ENCODE measurements at places on chromosomes 5 and 9.

DNA sequence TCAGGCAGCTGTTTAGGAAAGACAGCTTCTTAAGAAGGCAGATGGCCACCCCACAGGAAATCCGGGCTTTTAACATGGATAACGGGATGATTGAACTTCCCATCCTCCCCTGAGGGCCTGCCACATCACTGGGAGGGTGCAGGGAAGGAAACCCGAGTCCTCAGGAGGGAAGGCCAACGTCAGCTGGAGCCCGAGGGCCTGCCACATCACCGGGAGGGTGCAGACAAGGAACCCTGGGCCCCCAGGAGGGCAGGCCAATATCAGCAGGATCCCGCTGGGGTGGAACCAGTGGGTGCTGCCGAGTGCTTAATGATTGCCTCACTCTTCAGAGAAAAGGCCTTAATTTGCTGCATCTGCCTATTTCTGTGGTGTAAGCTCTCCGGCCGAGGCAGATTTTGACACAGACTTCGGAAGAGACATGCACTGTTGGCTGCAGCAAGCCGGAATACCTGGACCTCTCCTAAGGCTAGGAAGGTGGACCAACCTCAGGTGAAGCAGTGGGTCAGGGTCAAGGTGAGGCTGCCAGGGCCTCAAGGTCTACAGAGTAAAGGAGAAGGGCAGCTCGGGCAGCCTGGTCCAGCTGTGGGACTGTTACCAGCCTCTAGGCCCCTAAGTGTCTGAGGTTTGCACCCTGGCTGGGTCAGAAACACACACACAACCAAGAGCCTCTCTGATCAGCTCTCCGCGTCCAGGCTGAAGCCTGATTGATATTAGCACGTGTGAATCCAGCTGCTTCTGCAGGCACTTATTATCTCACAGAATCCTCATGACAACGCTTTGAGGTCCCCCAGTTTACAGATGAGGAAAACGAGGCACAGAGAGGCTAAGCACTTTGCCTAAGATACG is 14.8 kb upstream of the COL5A1 start:
- no peak for DNase-seq

DNA sequence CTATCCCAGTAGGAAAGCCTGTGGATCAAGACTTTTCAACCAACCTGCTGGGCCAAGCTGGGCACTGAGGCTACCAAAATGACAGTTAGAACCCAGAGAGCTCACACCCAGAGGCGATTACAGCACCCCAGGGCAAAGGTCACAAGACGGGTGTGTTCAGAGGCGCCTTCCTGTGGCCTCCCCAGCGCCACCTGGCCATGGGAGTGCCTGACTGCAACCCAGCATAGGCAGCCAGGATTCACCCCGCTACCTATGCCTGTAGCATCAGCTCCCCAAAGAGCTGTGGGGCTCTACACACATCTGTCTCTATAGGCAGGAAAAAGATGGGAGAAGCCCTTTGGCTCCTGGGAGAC is 33.5 kb downstream of the PDGFRB start:
- peak; percentile 44 for DNase-seq

DNA sequence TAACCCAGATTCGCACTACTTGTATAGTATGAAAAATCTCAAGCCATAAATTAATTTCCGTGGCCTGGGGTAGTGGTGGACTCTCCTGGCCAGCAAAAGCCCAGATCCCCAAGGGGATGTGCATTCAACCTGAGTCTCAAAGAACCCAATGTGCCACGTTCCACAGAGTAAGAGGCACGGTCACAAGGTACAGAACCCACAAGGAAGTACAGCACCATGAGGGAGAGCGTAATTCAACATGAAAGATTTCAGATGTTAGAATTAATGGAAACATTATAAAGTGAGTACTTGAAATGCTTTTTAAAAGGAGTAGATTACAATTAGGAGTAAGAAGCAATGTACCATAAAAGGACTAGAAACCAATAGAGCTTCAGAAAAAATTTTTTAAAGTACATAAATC is 23.4 kb downstream of the SRD5A1 start:
- DNase-seq, result no peak

DNA sequence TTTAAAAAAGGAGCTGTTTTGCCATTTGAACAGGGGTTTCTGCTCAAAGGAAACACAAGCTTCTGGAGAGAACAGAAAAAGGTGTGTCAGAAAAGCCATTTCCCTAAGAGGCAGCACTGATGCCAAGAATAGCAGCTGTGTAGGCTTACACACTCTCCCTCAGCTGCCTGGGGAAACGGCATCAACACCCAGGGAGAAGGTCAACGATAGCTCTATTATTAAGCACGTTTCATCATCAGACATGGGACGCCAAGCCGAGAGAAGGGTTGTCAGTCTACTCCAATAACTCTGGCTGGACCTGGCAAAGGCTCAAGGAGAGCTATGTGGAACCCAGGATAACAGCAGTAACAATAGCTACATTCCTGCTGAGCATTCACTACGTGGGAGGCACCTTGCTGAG is 314.2 kb downstream of the CDK5RAP2 start:
- peak; percentile 6 for DNase-seq

GRCh38 chr9:34665381-34666250 is 3.2 kb upstream of the CCL27 start:
- peak; percentile 97 for DNase-seq

DNA sequence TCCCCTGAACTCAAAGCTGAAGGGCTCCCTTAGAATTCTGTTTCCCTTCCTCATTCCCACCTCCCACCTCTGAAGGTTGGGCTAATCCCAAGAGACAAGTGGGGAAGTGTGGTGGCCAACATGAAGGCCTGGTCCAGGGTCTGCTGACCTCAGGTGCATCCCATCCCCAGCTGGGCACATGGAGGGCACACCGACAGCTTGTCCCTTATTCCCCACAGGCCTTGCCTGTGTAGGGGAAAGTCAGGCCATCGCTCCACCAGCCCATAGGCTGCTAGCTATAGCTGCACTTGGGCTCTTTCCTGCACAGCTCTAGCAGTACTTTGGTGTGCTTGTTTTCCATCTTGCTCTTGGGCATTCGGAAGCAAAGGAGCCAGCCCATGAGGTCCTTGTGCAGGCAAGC is 247.7 kb downstream of the CDH12 start:
- DNase-seq, result no peak

DNA sequence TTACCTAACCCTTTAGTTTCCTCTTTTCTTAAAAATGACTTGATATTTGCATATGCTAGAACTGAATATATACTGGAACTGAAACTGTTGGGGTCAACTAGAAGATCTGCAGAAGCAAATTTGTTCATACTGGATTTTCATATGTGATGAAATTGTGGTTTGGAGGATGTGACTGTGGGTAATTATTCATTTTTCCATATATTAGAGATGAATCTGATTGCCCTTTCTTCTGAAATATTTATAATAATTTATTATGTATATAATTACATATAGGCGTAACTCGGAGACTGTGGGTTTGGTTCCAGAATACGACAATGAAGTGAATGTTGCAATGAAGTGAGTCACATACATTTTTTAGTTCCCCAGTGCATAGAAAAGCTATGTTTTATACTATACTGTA is 149.1 kb downstream of the ATP10B start:
- DNase-seq, result no peak

- DNase-seq, result peak; percentile 90
These were observed 7.2 kb downstream of the PLK2 start for GRCh38 chr5:58452566-58453258.

DNA sequence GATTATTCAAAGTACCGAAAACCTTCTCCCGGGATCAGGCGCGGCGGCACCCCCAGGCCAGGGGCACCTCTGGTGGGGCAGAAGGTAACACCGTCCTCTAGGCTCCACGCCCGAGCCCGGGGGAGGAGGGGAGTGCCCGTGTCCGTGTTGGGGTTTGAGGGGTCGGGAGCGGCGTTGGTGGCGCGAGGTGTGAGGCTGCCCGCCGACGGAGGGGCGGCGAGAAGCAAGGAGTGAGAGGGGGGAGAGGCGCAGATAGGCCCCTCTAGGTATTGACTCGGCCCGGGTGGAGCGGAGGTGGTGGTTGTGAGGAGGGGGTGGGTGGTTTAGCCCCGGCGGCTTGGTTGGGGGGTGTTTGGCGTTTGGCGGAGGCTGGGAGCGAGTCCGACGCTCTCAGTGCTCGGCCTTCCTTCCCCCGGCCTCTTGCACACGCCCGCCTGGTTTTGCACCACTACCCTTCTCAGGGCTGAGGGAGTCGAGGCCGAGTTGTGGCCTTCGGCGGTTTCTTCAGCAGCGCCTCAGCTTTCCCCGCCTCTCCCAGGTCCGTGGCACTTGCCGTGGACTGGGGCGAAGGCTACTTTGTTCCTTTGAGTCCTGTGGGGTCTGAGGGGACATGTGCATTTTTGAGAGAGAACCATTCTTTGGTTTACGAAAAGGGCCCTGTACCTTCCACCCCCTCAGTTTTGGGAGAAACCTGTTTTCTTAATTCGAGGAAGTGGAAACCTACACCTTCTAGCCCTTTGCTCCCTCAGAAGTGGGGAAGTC is 450 bp downstream of the GPBP1 start:
- peak; percentile 48 for DNase-seq

DNA sequence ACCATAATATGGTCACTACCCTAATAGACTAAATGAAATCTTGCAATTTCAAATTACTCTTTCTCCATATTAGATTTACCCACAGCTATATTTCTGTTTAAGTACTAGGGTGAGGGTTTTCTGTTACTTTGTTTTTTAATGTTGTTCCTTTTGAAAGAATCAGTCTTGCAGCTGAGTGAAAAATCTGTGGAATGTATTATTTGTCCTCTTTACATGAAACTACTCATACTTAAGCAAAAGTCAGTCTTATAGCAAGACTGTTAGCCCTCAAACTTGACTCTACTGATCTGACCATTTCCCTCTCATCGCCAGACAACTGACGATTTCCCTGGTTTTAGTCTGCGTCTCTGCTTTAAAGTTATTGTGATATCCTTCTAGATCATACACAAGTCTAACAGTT is 84.0 kb downstream of the PIK3R1 start:
- no peak for DNase-seq

DNA sequence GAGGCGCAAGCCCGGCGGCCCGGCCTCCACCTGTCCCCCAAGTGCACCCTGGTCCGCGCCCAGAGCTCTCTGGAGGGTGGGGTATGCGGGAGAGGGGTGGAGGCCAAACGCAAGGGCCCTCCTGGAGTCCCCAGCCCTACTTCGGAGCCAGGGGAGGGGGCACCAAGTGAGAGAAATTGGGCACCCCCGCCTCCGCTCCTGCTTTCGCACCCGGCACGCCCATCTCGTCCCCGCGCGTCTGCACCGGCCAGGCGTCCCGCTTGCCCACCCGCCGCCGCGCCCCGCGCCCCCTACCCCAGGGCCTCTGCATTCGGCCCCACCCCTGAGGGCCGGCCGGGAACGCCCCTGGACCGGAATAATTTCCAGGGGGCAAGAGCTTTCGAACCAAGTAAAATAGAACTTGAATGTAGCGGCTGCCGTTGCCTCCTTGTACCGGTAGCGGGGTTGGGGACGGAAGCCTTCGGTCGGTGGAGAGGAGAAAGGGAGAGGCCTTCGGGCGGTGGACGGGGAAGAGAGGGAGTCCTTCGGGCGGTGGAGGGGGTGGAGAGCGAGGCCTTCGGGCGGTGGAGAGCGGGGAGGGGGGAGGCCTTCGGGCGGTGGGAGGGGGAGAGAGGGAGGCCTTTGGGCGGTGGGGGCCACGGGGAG is 694 bp upstream of the PHPT1 start:
- peak; percentile 40 for DNase-seq

DNA sequence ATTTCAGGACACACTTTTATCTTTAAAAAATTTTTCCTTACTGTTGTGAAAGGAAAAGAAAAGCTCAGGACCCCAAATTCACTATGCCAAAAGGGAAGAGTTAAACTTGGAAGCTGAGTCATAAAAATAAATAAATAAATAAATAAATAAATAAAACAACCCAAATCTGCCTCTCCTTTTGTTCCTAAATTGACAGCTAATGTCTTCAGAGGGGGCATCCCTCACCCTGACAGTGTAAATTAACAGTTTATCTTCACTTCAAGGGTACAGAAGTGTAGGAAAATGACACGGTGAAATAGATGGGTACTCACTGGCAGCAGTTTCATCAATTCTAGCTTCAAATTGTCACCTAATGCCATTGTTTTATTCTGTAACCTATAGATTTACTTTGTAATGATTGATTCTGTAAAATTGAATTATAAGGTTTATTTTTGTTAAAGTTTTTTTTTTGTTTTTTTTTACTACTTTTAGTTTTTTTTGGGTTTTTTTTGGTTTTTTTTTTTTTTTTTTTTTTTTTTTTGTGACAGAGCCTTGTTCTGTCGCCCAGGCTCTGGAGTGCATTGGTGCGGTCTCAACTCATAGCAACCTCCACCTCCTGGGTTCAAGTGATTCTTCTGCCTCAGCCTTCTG is 18.5 kb upstream of the ANXA1 start:
- no peak for DNase-seq

DNA sequence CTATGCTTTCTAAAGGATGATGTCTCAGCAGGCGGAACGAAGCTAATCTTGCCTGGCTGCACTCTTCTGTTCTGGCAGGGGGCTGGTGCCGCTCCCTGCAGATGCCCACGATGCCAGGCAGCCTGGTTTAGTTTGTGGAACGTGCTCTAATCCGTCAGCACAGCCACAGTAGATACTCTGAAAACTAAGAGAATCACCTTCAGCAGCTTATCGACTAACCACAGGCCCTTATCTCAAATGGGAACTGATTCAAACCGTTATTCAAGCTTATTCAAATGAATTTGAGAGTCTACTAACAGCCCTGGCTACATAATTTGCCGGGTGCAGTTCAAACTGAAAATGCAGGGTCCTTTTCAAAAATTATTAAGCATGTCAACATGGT is 246.6 kb upstream of the ANKRD55 start:
- no peak for DNase-seq

DNA sequence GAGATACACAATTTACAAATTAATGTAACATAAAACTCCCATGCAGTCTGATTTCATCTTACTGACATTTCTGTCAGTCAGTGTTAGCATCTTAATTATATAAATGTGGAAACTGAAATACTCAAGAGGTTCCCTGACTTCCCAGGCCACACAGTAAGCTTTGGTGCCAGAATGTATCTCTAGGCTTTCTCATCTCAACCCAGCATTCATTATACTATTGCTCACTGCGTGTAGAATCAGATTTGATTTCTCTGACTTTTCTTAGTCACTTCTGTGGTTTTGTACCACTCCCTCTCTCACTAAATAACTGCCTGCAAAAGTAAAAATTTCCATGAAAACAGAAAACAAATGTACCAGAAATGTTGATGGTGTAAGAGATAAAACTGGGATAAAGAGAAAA is 31.7 kb upstream of the CDKN2B start:
- DNase-seq, result peak; percentile 82

DNA sequence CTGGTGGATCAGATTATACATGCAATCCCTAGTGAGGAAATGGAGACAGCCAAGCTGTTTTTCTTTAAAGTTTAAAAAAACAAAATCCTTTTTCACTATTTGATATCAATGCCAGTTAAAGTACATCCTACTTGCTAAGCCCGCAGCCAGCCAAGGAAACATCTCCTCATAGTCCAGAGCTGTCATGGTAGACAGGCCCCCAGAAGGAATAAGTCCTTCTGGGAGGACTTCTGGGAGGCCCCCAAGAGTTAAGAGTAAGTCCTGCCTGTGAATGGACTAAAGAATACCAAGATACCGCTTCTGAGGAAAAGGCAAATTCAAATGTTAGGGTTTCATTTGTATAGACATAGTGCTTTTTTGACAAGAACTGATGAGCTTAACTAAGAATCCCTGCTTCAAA is 38.3 kb downstream of the MOCS2 start:
- no peak for DNase-seq
